Subcutaneous adipose tissue (tissue), 4 donors: ENCODE measurements at places on chromosomes 6 and 20. TPM values are rescaled to one million over a fixed set of nuclear protein-coding genes. Genes with fewer than 3 reads are reported as not detected.

PPP1R14C gene
- total RNA-seq: not detected

VSTM2L gene
- 1.1 TPM for total RNA-seq

ETV7 gene
- 0.44 TPM for total RNA-seq

SLC2A10 gene
- 4.4 TPM for total RNA-seq

SSTR4 gene
- total RNA-seq: not detected

RNGTT gene
- 15.8 TPM for total RNA-seq

SIRPD gene
- total RNA-seq: 7.8 TPM

GSTA2 gene
- not detected for total RNA-seq

TNFRSF21 gene
- total RNA-seq: 11.7 TPM
